Lung (tissue), 17 donors: ENCODE measurements at places on chromosomes 6 and 20. TPM values are rescaled to one million over a fixed set of nuclear protein-coding genes. Genes with fewer than 3 reads are reported as not detected.

COL20A1 gene
- polyA plus RNA-seq, result 0.09 TPM

RAB23 gene
- 4.2 TPM for polyA plus RNA-seq

NINL gene
- 8.4 TPM for polyA plus RNA-seq

SLC2A10 gene
- polyA plus RNA-seq, result 7.4 TPM

TSPO2 gene
- not detected for polyA plus RNA-seq

TFAP2D gene
- not detected for polyA plus RNA-seq

OPN5 gene
- polyA plus RNA-seq, result not detected

TCFL5 gene
- polyA plus RNA-seq, result 3.8 TPM

SPDEF gene
- 4.6 TPM for polyA plus RNA-seq

MAS1 gene
- 0.01 TPM for polyA plus RNA-seq

CST2 gene
- 0.31 TPM for polyA plus RNA-seq

ANKEF1 gene
- polyA plus RNA-seq, result 3.4 TPM

C20orf202 gene
- polyA plus RNA-seq, result 0.39 TPM

LY6G6F gene
- polyA plus RNA-seq, result 2.2 TPM

PI3 gene
- polyA plus RNA-seq, result 416 TPM

PRDM1 gene
- polyA plus RNA-seq, result 8.1 TPM

HSD17B8 gene
- polyA plus RNA-seq, result 19.7 TPM

SEL1L2 gene
- not detected for polyA plus RNA-seq

TDP2 gene
- 40.7 TPM for polyA plus RNA-seq

LTB gene
- polyA plus RNA-seq, result 31.9 TPM

MEA1 gene
- polyA plus RNA-seq, result 113 TPM

CBFA2T2 gene
- polyA plus RNA-seq, result 5.6 TPM

PSORS1C1 gene
- 10.8 TPM for polyA plus RNA-seq

LPIN3 gene
- 16.4 TPM for polyA plus RNA-seq

CASS4 gene
- 9.9 TPM for polyA plus RNA-seq

FAM209B gene
- polyA plus RNA-seq, result 0.64 TPM

TBXT gene
- not detected for polyA plus RNA-seq

BMP7 gene
- polyA plus RNA-seq, result 1.1 TPM
